Stimulated activated CD8-positive, alpha-beta memory T cell treated with anti-CD3 and anti-CD28 coated beads, Interleukin-4, amount 100 ng/mL, for 24 hours (primary cell): ENCODE measurements at places on chromosomes 1 and 21.

GRCh38 chr1:18554597-18554996 is 73.9 kb downstream of the KLHDC7A start:
- no peak for DNase-seq

GRCh38 chr1:77263708-77264107 is 18.1 kb upstream of the AK5 start:
- DNase-seq = no peak

- DNase-seq = no peak
Measured at GRCh38 chr21:19244502-19245187, 841.1 kb upstream of the TMPRSS15 start.

DNA sequence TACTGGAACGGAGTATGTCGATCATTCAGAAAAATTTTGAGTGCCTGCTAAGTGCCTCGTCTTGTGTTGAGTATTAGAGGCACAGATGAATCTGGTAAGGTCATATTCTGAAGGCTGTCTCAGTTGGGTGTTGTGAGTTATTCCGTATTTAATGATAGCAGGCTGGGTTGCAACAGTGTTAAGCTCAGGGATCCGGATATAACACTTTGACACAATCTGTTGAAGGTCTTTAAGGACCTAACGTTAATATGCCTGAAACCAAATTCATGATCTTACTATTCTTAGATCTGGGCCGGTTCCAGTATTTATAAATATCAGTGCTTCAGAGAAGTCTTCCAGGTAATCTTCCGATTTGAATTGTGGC is 555 bp downstream of the PRPF38A start:
- DNase-seq = no peak

GRCh38 chr1:168100315-168101002 is 36.3 kb downstream of the GPR161 start:
- no peak for DNase-seq

- DNase-seq = no peak
Measured at GRCh38 chr1:89041721-89042120, 19.1 kb upstream of the GBP3 start.

DNA sequence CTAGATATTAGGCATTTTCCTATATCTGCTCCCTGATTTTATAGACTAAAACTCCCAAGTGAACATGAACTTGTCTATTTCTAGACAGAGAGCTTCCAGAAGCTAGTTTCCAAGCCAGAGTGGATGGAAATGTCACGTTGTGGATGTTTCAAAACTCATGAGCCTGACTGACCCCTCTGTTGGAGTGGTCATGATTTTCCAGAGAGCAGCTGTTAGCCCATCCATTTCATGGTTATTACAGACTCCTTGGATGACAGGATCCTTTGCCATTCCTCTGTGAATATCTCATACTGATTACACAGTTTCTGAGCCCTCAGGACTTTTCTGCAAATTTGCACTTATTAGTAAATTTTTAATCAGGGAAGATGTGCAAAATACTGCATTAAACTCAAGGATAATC is 76.8 kb upstream of the ATF3 start:
- no peak for DNase-seq

DNA sequence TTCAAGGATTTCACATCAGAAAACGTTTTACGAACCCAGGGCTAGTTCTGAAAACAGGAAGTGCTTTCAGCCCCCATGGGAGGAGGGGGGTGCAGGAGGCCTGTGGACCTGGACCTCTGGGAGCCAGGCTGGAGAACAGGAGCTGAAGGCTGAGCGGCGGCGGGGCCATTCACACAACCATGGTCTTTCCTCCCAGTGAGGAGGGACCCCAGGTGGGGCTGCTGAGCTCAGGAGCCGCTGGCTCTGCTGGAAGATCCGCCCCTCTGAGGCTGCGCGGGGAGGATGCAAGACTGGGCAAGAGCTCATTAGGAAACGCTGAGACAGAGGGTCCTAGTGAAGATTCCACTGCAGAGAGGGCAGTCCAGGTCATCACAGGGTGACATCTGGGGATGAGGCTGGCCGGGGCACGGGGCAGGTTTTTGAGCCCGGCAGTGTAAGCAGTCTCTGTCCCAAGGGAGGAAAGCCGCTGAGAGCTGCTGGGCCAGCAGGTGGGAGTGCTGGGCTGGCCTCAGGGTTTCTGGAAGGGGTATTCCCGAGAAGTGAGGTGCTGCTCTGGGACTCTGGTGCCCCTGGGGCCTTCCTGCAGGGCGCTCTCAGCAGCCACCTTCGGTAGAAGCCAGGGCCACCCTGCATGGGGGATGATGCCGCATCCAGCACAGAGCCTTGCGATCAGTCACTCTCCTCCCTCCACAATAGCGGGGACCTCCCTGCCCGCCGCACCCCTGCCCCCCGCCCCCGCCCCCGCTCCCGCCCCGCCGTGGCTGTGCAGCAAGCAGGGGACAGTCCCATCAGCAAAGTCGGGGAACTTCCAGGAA is 7.5 kb downstream of the MX2 start:
- DNase-seq = no peak

GRCh38 chr1:50570066-50570468 is 146.8 kb upstream of the DMRTA2 start:
- DNase-seq = no peak

GRCh38 chr1:37688926-37689325 is 3.4 kb upstream of the CDCA8 start:
- no peak for DNase-seq

DNA sequence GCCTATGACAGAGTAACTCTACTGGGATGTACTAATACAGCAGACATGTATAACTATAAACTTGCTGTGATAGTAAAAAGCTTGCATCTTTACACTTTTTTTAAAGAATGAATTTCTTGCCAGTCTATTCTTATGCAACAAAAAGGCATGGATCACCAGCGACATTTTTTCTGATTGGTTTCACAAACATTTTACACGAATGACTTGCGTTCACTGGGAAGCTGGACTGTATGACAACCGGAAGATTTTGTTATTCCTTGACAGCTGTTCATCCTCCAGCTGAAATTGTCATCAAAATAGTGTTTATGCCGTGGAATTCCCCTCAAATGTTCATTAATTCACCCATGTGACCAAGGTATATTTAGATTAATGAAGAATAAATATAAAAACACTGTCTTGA is 131.0 kb downstream of the XPR1 start:
- DNase-seq = no peak

- DNase-seq = no peak
Measured at GRCh38 chr1:10537082-10537766, 62.5 kb downstream of the PEX14 start.

DNA sequence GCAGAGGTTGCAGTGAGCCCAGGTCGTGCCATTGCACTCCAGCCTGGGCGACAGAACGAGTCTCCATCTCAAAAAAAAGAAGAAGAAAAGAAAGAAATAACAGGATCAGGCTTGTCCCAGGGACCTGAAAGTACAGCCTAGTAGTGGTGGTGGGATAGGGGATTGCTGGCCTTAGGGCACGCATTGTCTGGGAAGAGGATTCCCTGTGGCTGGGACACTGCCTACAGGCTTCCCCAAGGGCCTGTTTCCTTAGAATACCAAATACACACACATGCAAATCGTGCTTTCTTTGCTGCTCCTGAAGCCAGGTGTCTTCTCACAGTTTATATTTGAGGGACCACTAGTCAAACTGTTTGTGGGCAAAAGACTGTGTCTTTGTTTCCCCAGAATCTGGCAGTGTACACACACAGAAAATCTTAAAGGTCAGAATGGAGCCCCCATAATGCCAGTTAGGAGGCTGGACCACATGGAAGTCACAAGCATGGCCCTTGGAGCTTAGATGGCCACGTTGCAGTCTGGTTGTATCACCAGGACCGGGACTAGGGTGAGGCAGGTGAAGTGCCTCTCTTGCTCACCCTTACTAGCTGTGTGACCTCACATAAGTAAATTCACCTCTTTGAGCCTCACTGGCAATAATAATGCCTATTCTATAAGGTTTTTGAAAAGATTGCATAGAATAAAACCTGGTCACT is 12.7 kb upstream of the ASAP3 start:
- no peak for DNase-seq

- no peak for DNase-seq
Measured at GRCh38 chr1:12475530-12475934, 142.5 kb downstream of the DHRS3 start.

- no peak for DNase-seq
Measured at GRCh38 chr1:207933205-207933800, 22.4 kb upstream of the CD34 start.

- no peak for DNase-seq
Measured at GRCh38 chr1:169835647-169836046, 40.9 kb upstream of the METTL18 start.

DNA sequence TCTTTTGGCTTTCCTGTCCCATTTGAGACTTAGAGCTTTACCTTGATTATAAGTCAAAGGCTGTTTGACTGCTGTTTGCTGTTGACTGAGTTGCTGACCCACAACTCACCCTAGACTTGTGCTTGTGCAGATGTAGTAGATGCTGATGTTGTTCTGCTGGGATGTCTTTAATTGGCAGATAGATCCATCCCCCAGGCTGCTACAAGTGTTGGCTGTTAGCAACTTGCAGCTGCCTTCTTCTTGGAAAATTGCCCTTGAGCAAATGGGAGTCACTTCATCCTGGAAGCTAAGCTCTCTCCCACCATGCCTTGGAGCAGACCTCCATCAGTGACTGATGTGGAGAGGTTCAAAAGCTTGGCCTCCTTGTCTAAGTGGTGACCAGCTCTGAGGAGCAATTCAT is 139.3 kb upstream of the KIAA0040 start:
- no peak for DNase-seq

DNA sequence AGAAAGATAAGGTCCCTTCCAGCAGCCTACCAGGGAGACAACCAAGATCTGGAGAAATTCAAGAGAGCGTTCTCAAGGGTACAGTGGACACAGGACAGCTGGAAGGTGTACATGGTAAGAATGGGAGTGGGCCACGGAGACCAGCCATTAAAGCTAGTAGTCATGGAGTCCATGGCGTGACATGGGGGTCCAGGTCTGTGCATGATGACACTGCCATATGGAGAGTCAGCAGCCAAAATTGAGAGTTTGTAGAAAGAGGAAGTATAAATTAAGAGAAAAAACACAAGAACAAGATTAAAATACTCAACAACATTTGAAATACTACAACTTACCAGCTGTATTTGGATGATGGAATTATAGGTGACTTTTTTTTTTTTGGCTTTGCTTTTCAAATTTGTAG is 7.9 kb upstream of the LORICRIN start:
- no peak for DNase-seq

DNA sequence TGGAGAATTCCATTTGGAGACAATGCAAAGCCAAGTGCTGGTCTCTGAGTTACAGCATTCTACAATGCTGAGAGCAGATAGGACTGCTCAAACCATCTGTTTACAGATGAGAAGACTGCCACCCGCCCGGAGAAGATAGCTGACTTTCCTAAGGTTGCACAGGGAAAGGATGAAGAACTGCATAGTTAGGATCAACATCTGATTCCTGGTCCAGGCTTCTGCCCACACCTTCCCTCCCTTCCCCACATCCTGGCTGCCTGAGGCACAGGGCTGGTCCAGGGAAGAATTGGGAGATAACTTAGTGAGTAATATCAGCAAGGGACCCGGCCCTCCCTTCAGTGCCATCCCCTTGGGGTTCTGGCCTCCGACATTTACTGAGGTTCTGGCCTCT is 2.0 kb downstream of the SERINC2 start:
- no peak for DNase-seq

DNA sequence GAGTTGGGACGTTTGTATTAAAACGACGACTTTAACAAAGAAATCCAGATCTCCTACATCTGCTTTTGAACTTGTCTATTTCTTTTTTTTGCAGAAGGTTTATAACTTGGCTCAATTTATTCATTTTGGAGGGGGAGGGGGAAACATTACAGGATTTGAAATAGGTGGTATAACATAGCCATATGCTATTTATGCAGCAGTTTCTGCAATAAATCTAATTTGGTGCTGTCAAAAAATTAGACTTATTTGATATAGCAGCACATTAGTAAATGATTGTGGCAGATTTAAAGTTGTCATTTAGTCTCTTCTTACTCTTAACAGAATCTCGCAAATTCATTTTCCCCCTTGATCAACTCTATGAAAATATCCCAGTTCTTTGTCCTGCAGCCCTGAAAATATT is 138.2 kb downstream of the SDCCAG8 start:
- DNase-seq = no peak

GRCh38 chr1:145717833-145718232 is 1.5 kb upstream of the CD160 start:
- DNase-seq = no peak

- DNase-seq = no peak
Measured at GRCh38 chr1:91604632-91605031, 104.0 kb downstream of the CDC7 start.

DNA sequence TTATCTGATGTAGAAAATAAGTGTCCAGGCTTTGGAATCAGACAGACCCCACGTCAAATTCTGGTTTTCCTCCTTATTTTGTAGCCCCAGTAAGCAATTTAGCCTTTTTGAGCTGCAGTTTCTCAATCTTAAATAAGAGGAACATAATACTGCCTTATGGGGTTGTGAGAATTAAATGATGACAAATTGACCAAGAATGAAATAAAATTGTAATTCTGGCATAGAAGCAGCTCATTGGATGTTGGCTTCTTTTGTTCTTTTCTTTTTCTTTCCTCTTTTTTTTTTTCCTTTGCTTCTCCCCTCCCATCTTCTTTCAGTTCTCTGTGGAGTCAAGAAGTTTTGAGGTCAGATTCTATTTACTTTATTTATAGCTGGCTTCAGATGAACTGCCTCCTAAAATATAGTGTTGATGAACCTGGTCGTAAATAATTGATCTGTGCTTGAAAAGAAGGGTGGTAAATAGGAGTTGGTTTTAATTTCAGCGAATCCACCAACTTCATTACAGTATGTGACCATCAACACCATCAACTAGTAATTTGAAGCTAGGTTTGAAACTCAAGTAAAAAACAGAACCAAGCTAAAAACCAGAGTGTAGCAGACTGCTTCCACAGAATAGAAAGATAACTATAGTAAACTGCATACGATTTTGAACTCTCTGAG is 81.1 kb downstream of the CACHD1 start:
- no peak for DNase-seq

GRCh38 chr21:38796424-38796823 is 9.3 kb upstream of the ETS2 start:
- DNase-seq = no peak

GRCh38 chr1:110850145-110850544 is 22.8 kb upstream of the CD53 start:
- DNase-seq = no peak

DNA sequence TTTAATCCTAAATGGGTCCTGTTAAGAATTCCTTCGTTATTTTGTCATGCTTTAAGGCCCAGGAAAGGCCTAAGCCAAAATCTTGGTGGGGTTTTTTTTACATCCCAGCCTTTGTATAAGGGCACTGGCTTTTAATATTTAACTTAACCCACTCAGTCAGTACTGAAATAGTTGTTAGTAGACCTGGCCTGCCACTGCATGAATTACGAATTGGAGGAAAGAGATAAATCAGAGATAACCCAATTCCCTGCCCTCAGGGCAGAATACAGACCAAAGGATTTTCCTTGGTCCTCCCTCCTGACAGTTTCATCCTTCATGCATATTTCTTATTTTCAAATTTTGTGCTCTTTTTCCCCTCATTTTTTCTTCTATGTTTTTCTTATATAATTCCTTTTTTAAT is 193.0 kb downstream of the FASLG start:
- DNase-seq = no peak

- no peak for DNase-seq
Measured at GRCh38 chr21:45740491-45741357, 97.2 kb downstream of the PCBP3 start.
